ENCODE measurements at places on chromosomes 7 and 10. TPM values are rescaled to one million over a fixed set of nuclear protein-coding genes. Genes with fewer than 3 reads are reported as not detected.

TMEM130 gene
- total RNA-seq = 0.30 TPM

- DNase-seq = no peak
Observed at GRCh38 chr10:128043259-128044045, 82.8 kb downstream of the MKI67 start.

DNA sequence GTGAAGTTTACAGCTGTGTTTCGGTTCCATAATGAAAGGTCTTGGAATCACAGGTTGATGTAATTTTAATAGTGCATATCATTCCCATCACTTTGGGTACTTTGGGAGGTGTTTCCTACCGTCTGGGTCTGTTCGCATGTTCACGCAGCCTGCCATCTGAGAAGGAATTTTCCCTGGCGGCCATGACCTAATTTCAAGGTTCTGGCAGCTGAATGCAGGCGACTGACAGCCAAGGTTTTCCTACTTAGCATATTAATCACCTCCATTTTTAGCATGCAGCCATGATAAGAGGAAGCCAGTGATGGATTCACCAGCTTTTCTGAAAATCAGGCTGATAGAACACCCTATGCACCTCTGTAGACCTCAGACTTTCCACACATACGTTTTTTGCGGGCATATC, 319.1 kb upstream of the TMEM229A start:
- no peak for DNase-seq

DNA sequence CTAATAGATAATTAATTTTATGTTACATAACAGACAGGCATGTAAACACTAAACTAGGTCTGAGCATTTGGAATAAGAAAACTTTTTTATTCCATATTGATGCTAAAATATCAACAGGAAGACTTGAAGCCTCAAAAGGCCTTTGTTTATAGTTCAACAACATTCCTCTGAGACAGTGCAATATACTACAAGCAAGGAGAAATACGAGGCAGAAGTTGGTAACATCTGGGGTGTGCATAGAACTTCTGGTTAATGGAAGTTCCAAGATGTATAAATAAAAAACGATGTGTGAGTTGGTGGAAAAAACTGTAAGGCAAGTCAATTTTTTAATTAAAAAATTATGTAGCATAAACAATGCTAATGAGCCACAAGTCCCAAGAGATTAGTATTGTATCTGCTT, 139.6 kb downstream of the SKAP2 start:
- DNase-seq = no peak

DNA sequence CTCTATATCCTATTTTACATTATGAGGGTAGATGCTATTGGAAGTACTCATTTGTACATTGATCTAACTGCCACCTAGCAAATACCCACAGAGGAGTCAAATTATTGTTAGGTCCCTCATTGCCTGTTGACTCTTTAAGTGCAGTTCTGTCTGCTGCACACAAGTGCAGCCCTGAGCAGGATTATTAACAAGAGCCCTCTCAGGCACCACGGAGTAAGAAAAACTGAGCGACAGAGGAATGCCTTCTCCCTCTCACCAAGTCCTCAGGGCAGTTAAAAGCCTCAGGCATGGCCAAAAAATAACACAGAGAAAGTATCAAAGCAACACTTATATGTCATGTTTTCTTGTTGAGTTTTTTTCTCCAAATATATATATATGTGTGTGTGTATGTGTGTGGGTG, 340.0 kb upstream of the NRG3 start:
- DNase-seq = no peak

Measured in cardiac septum (tissue), 1 donor.